ENCODE measurements at places on chromosomes 3 and 15. TPM values are rescaled to one million over a fixed set of nuclear protein-coding genes. Genes with fewer than 3 reads are reported as not detected.

TNFAIP8L3 gene
- 91.5 TPM for total RNA-seq

DNA sequence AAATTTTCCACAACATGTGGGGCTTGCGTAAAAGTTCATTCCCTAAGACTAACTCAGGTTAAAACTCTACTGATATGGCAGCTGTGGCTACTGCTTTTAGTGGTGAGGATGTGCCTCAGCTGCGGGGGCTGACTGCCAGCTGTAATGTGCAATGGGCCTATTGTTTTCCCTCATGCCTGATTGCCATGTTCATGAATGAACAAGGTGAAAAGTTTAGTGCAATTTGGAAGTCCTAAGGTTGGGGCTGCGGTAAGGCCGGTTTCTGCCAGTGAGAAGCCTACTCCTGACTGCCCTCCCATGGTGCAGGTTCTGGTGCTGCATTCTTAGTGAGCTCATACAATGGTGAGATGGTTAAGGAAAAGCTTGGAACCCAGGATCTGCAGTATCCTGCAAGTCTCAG lies 10.9 kb upstream of the ALDH1L1 start:
- no peak for DNase-seq

GRCh38 chr15:55387027-55387426 lies 21.1 kb downstream of the CCPG1 start:
- DNase-seq, result no peak

STXBP5L gene
- total RNA-seq, result not detected

- no peak for DNase-seq
Measured at GRCh38 chr3:63973406-63973805, 49.9 kb downstream of the PSMD6 start.

IL17RE gene
- total RNA-seq, result 0.13 TPM

Data from dermis microvascular lymphatic vessel endothelial cell (primary cell).